ENCODE measurements at places on chromosomes 12 and 14.

DNA sequence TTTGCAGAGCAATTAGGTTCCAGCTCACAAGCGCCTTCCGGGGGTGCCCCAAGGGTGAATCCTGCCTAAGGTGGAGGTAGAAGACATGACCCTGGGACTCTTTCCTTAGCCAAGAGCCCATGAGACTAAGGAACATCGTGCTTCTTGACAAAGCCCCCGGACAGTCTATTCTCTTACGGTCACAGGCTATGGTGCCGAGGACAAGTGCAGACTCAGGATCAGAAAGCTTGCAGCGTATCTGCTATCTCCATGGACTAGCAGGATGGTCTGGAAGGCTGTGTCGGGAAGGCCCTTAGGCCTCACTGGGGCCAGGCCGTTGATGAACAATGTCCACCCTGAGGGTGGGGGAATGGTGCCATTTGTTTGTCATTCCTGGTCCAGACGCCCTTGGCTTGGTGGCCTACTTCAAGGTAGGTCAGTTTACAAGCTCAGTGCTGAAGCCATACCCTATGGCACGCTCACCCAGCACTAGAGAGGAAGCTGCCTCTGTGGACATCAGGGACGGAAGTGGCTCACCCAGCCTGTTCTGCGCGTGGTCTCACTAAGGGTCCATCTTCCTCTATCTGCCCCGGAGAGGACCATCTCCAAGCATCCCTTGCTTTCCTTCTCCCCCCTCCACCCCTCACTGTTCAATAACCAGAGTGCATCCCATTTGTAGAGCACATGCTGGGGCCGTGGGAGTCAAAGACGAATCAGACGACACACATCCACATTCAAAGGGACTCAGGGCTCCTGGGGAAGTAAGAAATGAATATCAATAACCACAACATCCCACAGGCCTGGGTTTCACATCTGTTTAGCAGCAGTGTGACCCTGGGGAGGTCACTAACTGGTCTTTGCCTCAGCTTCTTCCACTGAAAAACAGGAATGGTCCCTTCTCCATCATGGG is 45.0 kb upstream of the IQSEC3 start:
- DNase-seq: no peak

DNA sequence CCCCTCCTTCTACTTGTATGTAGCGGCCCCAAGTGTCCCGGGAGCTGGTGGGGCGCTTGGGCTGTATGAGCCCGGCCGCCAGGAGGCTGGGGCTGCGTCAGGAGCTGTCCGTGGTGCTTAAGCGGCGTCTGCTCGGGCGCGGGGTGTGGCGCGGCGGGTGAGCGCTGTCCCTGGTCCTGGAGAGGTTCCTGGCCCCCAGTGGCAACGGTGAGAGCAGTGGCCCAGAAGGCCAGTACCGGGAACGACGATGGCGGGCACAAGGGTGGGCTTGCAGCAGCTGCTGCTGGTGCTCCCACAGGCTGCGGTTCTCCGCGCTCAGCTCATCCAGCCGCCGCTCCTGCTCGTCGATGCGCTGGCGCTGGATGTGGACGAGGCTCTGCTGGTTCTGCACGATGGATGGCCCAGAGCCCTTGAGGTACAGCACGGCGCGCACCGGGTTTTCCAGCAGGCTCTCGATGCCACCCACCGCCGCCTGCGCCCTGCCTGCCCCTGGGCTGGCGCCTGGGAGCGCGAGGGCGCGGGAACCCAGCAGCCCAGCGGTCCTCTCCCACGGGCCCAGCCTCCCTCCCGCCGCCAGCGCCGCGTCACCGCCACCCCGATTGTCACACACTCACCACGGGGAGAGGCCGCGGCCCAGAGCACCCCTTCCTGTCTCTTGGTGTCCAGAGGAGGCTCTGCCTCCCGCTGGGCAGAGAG is 41.9 kb upstream of the FKBP4 start:
- DNase-seq: peak; percentile 46

DNA sequence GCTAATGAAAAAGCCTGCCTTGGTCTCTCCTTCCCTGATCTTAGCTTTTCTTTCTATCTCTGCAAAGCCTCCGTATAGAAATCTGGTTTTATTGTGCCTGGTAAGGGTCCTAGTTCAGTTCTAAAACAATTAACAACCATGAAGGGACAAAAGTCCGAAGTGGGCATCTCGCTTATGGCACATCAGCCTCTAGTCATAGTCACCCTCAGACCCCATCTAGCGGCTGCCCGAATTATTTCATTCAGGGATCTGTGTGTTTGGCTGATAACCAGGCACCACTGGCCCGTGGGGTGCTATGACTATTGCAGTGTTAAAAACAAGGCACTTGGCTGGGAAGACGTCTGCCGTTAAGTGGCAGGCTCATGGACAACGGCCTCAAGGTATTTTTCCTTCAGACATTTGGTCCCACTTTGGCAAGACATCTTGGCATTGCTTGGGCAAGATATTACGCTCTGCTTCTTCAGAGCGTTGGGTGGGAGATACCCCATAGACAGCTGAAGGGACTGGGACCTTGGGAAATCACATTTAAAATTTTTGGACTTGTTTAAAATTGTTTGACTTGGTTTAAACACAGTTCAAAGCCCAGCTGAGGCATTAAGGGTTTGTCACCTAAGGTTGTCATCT is 87.1 kb downstream of the SINHCAF start:
- DNase-seq: peak; percentile 34

DNA sequence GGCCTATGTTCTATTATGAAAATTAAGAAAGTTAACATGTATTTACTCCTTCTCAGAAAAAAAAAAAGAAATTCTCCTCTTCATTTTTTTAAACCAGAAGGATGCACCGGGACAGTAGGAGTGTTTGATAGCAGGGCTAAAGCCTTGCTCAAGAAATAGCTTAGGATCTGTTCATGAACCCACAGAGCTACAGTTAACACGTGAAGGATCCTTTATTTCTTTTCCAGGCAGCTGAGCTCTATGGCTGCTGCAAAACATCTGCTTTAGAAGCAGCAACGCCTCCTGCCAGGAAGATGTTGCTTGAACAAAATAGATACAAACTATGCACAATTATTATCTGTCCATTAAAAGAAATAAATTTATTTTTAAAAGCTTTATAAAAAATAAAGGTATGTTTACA is 254.8 kb downstream of the PRKD1 start:
- no peak for DNase-seq

GRCh38 chr14:99633918-99634317 is 11.0 kb upstream of the HHIPL1 start:
- no peak for DNase-seq

DNA sequence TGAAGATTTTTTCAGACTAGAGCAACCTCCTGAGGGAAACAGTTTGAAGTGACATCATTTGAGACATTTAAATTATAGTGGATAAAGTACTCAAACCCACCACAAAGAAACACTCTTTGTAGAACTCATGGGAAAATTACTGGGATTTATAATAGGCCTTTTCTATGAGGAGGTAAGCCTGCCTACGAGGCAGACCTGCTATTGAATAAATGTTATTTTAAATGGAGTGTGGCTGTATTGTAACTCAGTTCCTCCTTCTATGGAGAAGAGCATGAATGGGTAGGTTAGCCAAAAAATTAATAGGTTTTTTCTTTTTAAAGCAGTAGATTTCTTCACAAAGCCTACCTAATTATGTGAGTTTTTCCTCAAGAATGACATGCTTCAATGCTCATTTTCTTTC is 63.7 kb upstream of the PLEKHA5 start:
- no peak for DNase-seq

- DNase-seq: no peak
Measured at GRCh38 chr12:79162147-79162772, 297.7 kb downstream of the SYT1 start.

DNA sequence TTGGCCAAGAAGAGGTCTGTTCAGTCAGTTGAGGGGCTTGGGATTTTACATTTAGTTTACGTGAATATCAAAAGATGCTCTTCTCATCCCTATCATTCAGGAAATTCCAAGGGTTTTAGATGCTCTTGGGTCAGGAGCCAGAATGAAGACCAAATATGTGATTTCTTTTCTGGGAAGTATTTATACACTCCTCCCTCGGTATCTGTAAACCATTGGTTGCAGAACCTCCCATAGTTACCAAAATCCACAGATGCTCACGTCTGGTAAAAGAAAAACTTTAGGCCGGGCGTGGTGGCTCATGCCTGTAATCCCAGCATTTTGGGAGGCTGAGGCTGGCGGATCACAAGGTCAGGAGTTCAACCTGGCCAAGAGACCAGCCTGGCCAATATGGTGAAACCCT is 75.9 kb downstream of the TNFAIP2 start:
- DNase-seq: no peak

GRCh38 chr14:100441271-100441947 is 118.3 kb downstream of the SLC25A47 start:
- DNase-seq: no peak

DNA sequence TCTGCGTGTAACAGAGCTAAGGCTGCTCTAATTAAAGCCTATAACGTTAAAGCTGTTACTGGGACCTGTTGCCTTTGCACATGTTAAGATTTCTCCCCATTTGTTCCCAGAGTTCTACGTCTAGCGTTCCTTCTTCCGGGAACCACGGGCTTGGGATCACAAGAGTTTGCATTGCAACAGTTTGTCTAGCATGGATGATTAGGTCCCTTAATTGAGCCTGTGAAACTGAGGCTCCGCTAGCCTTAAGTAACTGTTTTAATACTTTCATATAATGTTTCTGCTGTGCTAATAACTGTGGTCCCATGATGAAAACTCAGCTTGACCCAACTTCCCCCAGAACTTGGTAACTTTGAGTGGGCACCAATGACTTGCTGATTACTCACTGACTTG is 16.7 kb upstream of the LYZ start:
- DNase-seq: no peak

- no peak for DNase-seq
Measured at GRCh38 chr12:65827827-65828231, 3.5 kb downstream of the HMGA2 start.

- DNase-seq: no peak
Measured at GRCh38 chr14:103187911-103188310, 64.7 kb downstream of the TNFAIP2 start.

DNA sequence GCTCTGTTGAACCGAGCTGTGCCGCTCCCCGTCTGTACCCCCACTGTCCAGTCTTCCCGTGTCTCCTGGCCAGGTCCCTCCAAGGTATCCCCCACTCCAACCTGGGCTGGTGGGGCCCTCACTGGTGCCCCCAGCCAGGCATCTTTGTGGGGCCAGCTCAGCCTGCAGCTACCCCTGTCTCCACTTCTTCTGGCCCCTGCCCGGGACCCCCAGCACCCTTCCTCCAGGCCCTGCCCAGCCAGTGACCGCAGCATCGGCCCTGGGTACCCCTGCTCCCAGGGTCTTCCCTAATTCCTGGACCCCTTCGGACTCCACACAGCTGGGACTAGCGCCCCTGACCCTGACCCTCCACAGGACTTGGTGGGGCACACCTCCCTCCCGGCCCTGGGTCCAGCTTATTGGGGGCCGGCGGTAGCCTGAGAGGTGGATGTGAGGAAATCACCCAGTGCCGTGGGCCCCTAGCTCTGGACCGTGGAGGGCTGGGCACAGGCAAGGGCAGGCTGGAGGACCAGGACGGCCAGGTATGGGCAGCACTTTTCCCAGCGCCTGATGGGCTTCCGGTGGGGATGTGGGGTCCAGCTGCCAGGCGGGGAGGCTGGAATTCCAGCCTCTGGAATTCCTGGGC is 4.1 kb upstream of the CRIP1 start:
- DNase-seq: no peak

DNA sequence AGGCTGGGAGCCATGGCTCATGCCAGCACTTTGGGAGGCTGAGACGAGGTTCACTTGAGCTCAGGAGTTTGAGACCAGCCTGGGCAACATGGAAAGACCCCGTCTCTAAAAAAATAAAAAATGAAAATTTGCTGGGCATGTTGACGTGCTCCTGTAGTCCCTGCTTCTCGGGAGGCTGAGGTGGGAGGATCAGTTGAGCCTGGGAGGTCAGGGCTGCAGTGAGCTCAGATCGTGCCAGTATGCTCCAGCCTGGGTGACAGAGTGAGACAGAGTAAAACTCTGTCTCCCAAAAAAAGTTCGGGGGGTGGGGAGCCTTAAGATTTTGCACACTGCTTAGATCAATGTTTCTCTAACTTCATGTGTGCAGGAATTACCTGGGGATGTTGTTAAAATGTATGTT is 30.9 kb downstream of the ATP2A2 start:
- DNase-seq: no peak

DNA sequence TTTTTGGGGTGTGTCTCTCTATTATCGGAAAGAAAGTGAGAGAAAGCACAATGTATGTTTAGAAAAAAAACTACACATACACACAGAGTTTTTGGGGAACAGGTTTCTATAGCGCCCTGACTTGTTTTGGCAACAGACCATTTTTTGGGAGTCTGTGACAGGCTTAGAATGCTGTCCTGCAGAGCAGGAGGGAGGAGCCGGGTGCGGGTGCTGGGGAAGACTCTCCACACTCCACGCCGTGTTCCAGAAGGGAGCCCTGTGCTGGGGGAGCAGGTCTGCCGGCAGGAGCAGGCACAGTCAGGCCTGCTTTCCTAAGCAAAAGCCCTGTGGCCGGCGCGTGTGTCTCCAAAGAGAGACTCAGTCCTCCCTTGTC is 26.5 kb downstream of the CD9 start:
- DNase-seq: no peak

DNA sequence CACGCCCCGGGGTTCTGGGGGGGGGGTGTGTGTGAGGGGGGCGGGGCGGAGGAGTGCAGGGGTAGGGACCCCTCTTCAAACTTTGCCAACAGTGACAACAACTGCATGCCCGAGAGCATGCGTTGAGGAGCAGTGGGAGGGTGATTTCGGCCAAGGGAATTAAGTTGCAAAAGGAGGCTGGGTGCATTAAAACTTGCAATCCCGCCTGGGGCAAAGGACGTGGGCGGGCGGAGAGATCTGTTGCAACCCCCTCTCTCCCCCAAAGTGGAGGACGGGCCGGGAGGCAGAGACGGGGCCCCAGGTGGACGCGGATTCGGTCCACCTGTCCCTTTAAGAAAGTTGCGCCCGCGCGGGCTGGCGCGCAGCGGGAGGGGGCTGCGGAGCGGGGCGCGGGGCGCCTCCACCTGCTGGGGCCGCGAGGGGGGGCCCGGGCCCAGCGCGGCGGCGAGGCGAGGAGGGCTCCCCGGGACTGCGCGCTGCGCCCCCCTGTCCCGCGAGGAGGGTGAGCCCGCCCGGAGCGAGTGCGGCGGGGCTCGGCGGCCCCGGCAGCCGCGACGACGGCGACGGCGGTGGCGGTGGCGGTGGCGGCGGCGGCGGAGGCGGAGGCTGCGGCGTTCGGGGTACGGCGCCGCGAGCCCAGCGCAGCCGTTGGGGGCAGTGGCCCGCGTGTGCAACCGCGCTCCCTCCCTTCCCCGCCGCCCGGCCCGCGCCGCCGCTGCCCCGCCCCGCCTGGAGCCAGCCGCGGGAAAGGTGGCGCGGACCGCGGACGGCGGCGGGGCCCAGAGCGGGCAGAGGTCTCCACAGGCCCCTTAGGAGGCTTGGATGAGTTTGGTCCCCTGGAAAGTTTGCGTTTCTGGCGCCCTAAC is 530 bp upstream of the FOXN4 start:
- no peak for DNase-seq

GRCh38 chr12:43760396-43760795 is 1.6 kb downstream of the IRAK4 start:
- DNase-seq: no peak

- no peak for DNase-seq
Measured at GRCh38 chr14:58568322-58568721, 69.4 kb upstream of the DACT1 start.

Data from substantia nigra (tissue), 51 donors.